AG08396 (cell line): ENCODE measurements at places on chromosomes 3 and 15.
A peak's percentile ranks its signal among the peaks of the same experiment; 100 is the strongest.

DNA sequence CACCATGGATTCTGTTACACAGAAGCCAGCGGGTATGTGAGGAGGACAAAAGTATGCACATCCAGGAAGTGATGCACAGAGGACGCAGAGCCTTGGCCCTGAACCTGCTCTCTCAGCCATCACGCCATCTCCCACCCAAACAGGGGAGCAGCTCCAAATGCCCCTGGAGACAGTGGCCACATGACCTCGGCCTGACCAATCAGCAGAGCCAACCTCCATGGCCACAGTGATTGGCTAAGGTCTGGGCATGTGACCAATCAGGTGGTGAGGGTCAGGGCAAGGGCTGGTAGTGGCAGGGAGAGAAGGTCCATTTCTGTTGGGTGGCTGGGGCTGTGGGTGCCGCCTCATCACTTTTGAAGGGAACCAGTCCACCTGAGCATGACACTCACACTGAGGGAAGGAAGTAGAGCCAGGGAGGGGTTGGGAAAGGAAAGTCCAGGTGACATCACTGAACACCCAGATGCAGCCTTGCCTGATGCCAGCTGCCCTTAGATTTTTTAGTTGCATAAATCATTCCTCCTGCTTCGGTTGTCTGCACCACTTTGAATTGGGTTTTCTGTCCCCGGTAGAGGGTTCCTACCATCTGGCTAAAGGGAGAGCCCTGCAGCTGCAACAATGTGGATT is 70.3 kb upstream of the IQSEC1 start:
- no peak for DNase-seq

- no peak for DNase-seq
Measured at GRCh38 chr15:68603951-68604350, 25.2 kb downstream of the CORO2B start.

DNA sequence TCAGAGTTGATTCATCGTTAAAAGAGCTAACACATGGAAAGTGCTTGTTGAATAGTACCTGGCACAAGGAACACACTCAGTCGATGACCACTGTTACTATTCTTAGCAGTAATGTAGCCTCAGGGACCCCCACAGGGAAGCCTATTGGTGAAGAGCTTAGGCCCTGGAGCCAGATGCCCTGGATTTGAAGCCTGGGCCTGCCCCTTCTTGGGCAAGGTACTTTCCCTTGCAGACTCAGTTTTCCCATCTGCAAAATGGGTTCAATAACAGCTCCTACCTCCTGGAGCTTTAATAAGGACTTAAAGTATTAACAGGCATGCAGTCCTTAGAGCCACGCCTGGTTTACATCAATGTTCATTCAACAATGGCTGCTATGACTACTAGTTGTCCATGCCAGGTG is 96.9 kb upstream of the WNT5A start:
- no peak for DNase-seq

DNA sequence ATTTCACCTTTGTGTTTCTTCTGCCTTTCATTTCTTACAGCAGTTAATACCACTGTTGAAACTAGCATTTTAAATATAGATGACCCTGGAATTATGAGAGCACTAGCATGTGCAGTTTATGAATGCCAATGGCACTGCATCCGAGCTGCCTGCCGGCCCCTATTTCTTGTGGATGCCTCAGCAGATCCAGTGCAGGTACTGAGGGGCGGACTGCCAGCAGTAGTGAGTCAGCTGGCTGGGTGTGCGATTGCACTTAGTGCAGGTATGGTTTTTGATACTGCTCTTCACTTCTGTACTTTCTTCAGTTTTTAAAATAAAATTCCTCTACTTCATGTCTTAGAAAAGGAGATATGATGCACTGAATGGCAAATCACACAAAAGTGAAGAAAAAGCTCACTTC is 453.0 kb downstream of the DIPK2A start:
- no peak for DNase-seq

DNA sequence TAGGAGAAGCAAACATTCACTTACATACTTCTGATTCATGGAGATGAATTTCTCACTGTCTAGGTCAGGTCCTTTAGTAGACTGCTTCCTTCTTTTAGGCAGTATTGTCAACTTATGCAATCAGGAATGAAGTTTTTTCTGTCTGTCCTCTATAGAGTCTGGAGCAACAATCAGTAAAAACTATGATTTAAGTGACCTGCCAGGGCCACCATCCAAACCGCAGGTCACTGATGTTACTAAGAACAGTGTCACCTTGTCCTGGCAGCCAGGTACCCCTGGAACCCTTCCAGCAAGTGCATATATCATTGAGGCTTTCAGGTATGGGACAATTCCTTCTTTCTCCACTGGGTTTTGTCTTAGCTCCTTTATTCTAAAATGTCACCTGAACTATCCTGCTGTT is 523.1 kb downstream of the ROBO2 start:
- no peak for DNase-seq

DNA sequence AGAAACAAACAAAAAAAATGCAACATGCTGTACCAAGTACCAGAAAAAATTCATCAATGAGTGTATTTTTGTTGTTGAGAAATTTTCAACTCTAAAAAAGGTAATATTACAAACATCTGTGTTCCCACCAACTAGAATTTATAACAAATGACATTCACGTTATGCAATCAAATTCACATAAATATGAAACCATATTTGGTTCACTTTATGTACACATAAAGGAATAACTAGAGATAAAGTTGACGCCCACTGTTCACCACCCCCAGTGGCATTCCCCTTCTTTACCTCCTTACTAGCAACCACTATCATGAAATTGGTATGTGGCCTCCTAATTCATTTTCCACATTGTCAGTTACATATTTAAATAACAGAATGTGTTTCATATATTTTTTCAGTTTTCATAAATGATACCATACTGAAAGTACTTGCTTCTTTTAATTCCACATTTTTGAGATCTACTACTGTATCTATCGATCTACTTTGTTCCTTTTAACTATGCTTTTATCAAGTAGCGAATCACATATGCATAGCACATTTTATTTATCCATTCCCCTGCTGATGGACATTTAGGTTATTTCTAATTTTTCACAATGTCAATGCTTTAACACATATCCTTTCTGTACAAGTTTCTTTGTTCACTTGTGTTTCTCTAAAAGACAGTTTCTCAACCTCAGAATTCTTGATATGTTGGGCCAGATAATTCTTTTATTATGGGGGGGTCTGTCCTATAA is 34.5 kb downstream of the TBC1D5 start:
- DNase-seq: no peak

- DNase-seq: no peak
Measured at GRCh38 chr3:99731499-99731898, 86.2 kb upstream of the CMSS1 start.

- no peak for DNase-seq
Measured at GRCh38 chr3:118803096-118803476, 231.6 kb downstream of the IGSF11 start.

GRCh38 chr3:4812591-4812990 is 166.6 kb upstream of the BHLHE40 start:
- DNase-seq: no peak

DNA sequence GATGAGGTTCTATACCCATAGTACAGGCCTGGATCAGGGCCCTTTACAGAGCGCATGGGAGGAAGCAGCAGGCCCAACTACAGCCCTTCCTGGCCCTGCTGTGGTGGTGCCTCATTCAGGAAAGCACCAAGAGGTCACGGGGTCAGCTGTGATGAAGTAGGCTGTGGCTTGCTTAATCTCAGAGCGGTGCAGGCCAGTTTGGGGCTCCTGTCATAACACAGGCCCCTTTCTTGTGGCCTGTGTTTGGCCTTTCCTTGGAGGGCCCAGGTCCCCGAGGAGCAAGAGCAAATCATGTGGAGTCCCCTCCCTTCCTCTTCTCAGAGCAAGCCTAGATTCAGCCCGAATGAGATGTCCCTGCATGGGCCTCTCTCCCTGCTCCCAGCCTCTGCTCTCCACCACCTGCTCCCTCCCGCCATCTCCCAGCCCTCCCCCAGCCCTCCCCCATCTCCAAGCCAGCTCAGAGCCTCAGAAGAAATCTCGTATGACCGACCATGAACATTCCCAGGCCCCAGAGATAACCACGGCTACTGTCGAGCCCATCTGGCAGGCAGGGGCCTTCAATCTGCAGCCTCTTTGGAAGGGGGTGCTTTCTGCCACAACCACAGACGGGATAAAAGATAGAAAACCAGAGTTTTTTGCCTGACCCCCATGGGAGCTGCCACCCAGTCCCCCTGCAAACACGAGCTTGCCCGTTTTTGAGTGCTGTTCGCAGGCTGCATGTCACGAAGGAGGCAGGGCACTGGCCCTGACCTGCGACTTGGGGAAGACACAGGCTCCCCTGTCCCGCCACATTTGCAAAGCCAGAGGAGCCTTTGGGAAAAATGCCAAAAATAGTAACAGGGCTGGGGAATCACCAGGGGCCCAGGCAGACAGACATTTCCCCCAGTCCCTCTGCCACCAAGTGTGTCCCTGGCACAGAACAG is 32.3 kb upstream of the DUSP7 start:
- DNase-seq: peak; percentile 53

- no peak for DNase-seq
Measured at GRCh38 chr3:149005416-149005815, 14.1 kb downstream of the GYG1 start.
